Stimulated activated CD4-positive, alpha-beta T cell treated with anti-CD3 and anti-CD28 coated beads, Interleukin-12 subunit alpha, Interleukin-12 subunit beta, amount 100 ng/mL, for 24 hours (primary cell): ENCODE measurements at places on chromosomes 3 and 15.

DNA sequence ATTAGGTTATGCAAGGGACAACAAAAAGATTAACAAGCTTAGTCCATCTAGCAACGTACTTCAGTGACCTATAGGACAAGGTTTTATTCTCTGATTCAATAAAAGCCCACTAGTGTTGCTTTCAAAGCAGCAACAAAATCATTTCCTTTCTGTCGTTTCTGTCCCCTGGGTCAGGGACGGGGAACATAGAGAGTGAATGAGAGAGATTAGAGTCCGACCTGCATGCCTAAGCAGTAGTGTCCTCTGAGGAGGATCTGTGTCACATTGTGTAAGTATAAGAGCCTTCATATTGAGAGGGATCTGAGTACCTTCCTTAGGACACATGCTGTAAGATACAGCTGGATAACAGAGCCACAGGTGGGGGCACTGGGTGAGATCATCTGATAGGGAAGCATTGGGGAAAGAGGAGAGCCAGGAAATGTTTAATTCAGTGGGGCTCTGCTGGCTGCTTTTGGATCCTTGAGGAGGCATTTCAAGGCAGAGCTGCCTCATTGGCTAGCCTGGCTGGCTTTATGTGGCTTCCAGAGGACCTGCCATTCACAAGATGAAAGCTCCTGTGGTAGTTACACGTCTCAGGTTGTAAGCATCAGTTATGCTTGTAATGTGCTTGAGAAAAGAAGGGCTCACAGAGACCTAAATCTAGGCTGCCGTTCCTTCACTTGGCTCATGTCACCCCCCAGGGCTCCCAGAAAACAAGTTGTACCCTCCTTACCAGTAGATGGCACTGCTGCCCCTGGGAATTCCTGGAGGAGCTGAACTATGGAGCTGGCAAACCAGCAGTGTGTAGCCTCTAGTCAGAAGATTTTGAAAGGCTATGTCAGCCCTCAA is 2.7 kb downstream of the TMEM108 start:
- peak; percentile 38 for DNase-seq

DNA sequence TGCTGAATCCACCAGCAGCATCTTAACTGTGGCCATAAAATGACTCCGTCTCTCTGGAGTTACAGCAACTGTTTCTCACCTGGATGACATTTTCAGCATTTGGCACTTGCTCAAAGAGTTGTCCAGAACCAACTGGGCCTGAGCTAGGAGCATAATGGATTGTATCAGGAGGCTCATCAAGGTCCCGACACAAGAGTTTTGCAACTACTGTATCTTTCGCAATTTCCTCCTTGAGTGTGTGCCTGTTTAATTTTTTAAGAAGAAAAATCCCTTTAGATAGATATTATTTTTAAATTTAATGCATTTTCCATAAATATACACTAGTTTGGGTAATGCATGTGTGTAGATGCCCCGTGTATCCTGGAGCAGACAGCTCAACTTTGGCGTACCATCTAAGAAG is 44.3 kb upstream of the C3orf49 start:
- no peak for DNase-seq

DNA sequence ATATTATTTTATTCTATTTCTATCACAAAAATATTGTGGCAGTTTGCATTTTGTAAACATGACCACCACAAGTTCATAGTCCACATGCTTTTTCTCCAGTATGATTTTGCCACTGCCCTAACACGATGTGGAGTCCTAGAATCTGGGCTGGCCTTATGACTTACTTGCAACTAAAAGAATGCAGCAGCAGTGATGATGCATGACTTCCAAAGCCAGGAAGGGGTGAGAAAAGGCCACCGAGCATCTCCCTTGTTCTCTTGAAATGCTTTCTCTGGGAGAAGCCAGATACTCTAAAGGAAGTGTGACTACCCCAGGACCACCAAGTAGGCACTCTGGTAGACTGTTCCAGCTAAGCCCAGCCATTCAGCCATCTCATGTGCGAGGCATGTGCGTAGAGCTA is 191.6 kb upstream of the MRPL3 start:
- no peak for DNase-seq

GRCh38 chr3:49952924-49953323 is 13.0 kb downstream of the RBM6 start:
- DNase-seq, result no peak

GRCh38 chr3:186221760-186222378 is 113.0 kb upstream of the ETV5 start:
- DNase-seq, result no peak
